ENCODE measurements at places on chromosomes 6 and 20.
A peak's percentile ranks its signal among the peaks of the same experiment; 100 is the strongest.

DNA sequence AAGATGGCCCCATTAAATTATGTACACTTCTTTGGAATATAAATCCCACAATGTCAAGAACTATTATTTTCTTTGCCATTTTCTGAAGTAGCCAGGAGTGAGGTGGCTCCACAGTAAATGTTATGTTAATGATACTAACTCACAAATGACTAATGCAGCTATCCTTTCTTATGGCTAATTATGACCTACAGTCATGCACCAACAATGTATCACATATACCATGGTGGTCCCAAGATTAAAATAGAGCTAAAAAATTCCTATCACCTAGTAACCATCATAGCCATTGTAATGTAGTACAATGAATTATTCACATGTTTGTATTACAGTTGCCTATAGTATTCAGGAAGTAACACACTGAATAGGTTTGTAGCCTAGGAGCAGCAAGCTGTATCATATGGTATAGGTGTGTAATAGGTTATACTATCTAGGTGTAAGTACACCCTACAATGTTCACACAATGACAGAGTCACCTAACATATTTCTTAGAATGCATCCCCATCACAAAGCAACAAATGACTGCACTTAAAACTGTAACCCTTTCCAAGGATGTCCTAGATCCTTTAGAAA lies 15.3 kb downstream of the ECHDC1 start:
- DNase-seq = no peak

DNA sequence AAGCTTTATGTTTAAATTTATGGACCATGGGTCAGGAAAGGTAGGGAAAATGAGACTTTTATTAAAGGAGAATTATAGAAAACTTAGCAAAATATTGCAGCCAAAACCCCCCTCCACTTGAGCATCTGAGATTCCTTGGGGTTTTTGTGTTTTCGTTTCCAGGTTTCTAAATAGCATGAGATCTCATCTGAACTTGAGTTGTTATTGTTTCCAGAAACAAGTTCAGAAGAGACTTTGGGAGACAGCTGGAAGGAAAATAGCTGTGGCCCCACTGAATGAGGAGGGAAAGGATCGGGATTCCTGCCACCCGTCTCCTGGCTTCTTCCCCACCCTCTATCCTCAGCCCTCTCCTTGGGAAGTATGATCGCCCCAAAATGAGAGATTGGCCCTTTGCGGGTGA lies 75.5 kb downstream of the TBC1D7 start:
- no peak for DNase-seq

- peak; percentile 4 for DNase-seq
Observed at GRCh38 chr6:30615958-30616810, 859 bp downstream of the PPP1R10 start.

GRCh38 chr20:60091305-60091704 lies 133.1 kb downstream of the CDH26 start:
- no peak for DNase-seq

- no peak for DNase-seq
Observed at GRCh38 chr6:108114841-108115597, 40.5 kb upstream of the OSTM1 start.

GRCh38 chr6:85490516-85491248 lies 40.8 kb downstream of the NT5E start:
- no peak for DNase-seq

DNA sequence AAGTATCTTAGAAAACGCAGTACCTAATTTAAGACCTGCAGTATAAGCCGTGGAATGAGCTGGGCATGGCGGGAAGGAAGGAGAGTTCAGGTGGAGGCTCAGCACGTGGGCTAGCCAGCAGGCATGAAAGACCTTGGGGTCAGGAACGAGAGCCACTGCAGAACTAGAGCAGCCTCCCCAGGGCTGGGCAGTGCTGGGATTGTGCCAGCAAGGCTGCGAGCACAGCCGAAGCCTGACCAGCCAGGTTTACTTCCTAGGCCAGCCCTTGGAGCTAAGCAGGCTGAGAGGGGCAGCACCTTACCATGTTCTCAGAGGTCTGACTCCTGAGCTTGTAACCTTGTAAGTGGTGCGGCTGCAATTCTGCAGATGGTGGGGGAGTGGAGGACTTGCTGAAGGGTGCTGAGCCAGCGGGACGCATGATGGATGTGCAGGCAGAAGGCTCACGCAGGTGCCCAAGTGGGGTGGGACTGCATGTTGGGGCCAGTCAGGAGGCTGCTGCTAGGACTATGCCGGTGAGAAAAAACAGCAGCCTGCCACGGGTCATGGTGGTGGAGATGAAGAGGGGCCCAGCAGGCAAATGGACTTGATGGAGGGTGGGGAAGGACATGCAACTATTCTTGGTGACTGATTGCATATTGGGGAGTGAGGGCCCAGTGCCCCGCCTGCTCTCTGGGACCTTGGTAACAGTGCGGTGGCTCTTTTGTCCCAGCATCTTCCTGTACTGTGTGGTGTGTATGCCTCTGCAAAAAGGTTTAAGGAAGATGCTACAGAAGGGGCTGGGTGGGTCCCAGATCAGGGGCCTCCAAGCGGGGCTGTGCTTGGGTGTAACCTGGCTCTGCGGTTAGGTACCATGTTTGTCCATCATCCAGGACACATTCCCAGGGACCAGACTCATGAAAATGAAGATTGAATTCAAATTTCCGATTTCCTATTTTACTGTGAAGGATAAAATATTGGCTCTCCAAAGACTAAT lies 37.6 kb upstream of the IRF4 start:
- no peak for DNase-seq

GRCh38 chr20:34397096-34397495 lies 34.0 kb downstream of the ITCH start:
- DNase-seq = no peak

DNA sequence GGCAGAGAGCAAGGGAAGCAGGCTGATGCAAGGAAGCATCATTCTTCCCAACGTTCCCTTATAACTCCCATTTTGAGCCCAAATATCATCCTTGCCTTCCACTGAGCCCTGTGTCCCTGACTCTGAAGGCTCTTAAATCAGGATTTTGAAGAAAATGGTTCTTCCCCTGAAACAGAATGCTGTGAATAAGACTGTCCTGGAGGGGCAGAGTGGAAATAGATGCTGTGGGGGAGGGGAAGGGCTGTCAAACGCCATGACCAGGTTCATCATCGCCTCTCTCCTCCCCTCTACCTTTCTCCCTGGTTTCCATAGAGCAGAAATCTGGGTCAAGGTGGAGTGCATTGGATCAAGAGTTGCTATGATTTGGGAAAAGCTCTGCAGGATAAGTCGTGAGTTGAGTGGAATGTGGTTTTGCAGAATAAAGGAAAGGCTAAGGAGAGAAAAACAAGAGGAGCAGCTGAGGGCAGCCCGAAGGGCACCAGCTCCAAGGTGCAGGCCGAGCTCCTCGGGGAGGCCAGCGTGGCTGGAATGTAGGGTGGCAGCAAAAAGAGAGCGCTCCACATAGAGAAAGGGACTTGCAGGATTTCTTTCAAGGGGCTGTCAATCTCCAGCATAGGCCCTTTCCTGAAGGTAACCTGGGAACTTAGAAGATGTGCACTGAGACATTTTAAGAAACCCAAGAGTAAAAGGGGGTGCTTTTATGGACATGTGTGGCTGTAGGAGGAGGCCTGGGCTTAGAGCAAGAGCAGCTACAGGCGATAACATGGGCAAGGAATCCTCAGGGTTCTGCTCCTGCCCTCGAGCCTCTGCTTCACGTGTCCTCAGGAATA lies 120.8 kb upstream of the CDYL start:
- no peak for DNase-seq

DNA sequence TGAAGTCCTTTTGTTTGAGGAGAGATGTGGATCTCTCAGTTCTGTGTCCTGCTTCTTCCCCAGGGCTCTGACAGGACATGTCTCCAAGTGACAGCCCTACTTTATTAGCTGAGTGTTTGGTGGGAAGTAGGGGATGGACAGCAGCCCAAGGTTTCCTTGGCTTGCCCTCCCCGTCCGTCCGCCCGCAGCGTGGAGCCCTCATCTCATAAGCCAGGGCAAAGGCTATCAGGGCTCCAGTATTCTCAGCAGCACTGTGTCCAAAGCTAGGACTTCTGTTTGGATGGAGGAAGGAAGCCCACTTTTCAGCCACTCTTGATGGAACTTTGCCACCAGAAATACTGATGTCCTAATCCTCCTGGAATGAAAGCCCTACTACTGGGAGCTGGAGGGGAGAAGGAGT lies 13.6 kb downstream of the CDC5L start:
- no peak for DNase-seq

- DNase-seq = peak; percentile 40
Observed at GRCh38 chr6:193773-194310, 98.4 kb upstream of the DUSP22 start.

DNA sequence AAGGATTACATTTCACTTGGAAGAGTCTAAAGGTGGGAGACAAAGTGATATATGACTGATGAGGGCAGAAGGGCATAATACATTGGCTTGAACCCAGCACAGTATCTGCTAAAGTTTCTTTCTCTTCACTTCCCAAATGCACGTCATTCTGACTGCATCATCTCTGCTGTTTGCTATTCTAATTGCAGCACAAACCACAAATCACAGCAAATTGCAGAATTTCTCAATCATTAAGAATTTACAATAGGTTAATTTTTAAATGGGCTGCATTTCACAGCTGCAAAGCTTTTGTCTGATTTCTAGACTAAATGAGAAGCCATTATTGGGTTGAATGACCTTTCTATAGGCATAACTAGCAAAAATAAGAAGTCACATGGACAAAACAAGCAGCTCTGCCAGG lies 337.0 kb downstream of the RNGTT start:
- no peak for DNase-seq

- DNase-seq = peak; percentile 55
Observed at GRCh38 chr20:62921119-62921687, 5.1 kb downstream of the DIDO1 start.

DNA sequence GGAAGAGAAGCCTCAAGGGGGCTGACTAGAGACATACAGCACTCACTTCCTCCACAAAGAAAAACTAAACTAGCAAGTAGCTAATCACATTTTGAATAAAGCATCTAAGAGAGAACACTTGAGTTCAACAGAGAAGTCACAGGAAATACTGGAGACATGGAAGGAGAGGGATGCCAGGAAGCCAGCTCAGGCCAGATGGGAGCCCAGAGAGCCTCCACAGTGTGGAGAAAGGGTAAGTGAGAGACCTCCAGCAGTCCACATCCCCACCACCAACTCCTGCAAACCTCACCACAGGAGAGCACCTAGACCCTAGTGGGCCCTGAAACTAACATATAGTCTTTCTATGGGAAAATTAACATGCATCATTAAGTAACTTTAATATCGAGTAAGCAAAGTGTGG lies 79.2 kb downstream of the EPM2A start:
- DNase-seq = no peak

DNA sequence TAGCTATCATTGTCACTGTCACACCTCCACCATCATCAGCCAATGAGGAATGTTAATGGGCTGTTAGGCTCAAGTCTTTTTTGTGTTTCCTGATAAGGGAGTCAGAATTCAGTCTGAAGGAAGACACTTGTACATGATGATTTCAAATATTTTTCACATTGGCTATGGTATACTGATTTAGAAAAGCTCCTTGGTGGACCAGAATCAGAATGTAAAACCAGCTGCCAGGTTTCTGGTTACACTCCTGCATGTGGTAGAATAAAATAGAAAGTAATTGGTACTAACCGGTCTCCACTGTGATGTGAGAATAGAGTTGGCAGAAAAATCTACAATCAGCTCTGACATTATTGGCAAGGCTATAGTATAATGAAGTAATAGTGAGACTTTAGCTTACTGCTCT lies 10.7 kb downstream of the COL9A1 start:
- DNase-seq = no peak

- no peak for DNase-seq
Observed at GRCh38 chr6:83867527-83868161, 8.2 kb downstream of the CYB5R4 start.

DNA sequence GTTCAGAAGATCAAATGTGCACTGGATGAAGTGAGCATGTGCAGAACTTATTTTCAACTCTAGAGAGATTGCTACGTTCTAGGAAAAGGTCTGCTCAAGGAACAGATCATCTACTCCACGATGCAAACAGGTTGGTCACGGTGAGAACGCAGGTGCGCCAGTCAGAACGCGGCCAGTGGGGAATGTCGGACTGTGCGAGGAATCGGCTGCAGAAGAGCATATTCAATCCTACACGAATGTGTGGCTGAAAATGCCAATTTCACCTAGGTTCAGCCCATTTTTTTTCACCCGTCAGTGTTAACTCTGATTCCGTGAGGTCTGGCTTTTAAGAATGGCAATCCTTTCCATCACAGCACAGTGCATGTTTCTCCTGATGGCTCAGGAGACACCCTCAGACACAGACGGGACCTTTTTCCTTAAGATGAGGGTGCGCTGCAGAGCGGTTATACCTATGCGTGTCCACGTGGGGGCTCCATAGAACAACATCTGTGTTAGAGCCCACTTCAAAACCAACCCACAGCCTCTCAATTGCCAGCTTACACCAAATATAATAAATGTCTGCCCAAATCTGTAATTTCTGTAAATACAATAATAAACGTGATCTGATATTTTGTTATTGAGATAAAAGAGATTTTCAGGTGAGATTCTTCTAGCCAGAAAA lies 250.4 kb downstream of the FOXA2 start:
- DNase-seq = no peak

DNA sequence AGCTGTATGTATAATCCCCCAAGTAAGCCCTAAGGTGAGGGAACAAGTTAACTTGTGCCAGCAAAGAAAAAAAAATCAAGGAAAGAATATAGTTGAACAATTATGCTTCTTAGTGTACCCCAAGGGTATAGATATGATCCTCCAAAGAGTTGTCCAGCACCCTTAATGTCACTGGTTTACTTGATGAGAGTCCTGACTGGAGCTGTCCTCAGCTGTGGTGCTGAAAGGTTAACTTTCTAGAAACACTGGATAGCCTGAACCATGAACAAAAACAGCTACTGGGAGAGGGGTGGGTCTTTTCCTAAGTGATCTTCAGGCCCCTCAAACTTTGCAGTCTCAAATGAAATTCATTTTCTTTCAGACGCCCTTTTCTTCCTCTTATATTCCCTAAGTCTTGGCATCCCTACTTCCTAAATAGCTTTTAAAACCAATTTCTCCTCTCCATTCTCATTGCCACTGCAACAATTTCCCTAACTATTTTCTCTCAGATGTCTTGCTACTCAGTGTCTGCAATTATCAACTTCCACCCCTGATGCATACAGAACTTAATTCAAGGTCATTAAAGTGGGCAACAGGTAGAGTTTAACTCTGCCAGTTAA lies 83.5 kb upstream of the PROKR2 start:
- no peak for DNase-seq

- DNase-seq = no peak
Observed at GRCh38 chr20:1505361-1505760, 14.1 kb upstream of the SIRPB2 start.
